SK-N-MC (cell line): ENCODE measurements at places on chromosomes 3 and 15.
A peak's percentile ranks its signal among the peaks of the same experiment; 100 is the strongest.

DNA sequence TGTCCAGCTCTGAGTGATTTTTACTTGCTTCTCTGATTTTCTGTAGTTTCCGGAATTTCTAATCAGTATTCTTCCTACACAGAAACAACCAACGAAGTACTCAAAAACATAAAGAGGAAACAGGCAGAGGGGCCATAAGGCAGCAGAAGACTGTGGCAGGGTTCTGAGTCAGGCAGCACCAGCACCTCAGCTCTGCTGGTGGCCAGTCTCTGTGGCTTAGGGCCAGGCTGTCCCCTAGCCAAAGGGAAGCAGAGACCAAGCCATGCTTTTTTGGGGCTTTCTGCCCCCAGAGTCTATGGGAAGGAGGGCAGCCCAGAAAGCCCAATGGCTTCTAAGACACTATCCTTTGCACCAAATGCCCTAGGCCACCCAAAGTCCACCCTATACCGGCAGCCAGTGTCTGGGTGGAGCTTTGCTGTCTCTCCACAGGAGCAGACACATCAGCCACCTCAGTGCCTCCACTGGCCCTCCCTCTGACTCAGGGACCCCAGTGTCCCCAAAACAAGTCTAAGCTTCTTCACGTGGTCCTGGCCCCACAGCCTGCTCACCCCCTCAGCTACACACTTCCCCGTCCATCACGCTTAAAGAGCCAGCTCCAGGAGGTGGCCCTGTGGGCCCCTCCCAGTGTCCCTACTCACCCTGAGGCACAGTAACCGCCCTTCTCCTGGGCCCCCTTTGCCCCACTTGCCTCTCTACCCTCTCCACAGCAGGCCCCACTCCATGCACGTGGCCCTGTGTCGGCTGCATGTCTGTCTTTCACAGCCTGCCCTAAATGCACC, 46.2 kb downstream of the CCDC12 start:
- DNase-seq, result no peak

GRCh38 chr3:194781617-194782016, 95.9 kb downstream of the FAM43A start:
- DNase-seq, result no peak

GRCh38 chr3:104396974-104397669, 969.6 kb upstream of the ALCAM start:
- no peak for DNase-seq

- no peak for DNase-seq
Measured at GRCh38 chr3:66380200-66380932, 120.5 kb downstream of the LRIG1 start.

GRCh38 chr15:45126535-45127158, 3.0 kb downstream of the DUOXA1 start:
- DNase-seq, result peak; percentile 18

DNA sequence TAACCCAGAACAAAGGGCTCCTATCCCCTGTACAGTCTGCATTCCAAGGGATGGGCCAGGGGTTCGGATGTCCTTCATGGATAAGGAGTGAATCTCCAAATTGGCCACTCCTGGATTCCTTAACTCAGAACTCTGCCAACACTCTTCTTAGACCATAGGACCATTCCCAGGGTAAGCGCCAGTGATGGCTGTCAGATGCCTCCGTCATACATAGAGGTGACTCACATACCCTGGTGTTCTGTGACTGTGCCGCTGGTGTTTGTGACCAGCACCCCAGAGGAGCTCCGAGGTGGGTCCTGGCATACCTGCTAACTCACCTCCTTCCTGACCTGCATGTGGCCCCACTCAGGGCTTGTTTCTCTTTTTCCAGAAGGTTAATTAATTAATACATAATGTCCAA, 134.7 kb downstream of the KLF13 start:
- no peak for DNase-seq

DNA sequence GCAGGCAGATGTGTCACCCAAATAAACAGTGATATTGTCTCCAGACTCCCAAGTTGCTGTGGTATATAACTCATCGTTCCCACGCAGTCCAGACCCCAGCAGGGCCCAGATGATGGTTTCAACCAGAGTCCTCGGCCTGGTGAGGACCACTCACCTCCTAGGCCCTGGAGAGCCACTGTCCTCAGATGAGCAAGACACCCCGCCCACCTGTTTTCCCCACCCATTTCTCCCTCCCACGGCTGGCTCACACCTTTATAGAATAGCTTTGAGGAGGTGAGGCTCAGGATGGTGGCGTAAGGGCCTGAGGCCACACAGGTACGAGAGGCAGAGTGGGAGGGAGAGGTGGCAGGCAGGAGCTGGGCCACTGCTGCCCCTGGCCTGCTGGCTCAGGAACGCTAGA, 7.5 kb downstream of the MESP1 start:
- no peak for DNase-seq

GRCh38 chr3:74814181-74814580, 199.7 kb upstream of the CNTN3 start:
- DNase-seq, result no peak

DNA sequence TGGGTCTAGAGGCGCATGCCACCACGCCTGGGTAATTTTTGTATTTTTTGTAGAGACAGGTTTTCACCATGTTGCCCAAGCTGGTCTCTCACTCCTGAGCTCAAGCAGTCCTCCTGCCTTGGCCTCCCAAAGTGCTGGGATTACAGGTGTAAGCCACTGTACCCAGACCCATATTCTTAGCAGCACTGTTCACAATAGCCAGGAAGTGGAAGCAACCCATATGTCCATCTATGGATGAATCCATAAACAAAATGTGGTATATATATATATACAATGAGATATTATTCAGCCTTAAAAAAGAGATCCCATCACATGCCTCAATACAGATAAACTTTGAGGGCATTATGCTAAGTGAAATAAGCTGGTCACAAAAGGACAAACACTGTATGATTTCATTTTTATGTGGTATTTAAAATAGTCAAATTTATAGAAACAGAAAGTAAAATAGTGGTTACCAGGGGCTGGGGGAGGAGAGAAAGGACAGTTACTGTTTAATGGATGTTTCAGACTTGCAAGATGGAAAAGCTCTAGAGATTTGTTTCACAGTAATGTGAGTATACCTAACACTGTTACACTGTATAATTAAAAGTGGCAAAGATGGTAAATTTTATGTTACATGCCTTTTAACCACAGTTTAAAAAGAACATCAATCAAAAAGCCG, 35.7 kb upstream of the GRAMD1C start:
- no peak for DNase-seq

GRCh38 chr3:85342915-85343314, 384.1 kb downstream of the CADM2 start:
- DNase-seq, result peak; percentile 14

- DNase-seq, result no peak
Measured at GRCh38 chr3:63030666-63031065, 155.4 kb upstream of the CADPS start.

DNA sequence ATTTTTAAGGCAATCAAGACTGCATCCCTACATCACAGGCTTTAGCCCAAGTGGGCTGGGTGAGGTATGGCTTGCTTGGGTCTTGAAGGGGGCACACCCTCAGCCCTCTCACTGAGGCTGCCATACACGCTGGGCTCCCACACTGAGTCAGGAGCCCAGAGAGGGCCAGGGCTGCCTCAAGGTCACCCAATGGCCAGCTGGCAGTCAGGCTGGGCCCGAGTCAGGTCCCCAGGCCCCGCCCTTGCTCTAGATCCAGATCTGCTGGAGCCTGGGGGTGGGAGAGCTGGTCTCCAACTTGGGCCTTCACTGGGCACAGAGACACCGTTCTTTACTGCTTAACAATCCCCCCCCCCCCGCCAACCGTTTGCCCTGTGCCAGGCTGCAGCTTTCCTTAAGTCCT, 88.1 kb downstream of the IQSEC1 start:
- no peak for DNase-seq

- no peak for DNase-seq
Measured at GRCh38 chr3:131658115-131658514, 155.3 kb upstream of the MRPL3 start.

- no peak for DNase-seq
Measured at GRCh38 chr3:15405448-15406050, 21.8 kb downstream of the METTL6 start.

DNA sequence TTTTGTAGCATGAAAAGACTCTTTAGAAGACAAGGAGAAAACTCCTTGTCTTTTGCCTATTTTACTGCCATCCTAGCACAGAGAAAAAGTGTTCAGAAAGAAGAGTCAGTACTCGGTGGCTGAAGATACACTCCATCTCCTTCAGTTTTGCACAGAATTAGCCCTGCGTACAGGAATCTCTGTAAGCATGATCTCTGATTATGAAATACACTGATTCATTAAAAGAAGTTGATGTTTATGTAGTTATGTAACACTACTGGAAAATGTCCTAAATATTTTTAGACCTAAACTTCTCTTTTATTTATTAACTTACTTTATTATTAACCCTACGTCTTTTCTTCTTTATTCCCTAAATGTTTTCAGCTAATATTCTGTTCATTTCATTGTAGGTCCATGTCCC, 138.4 kb downstream of the LEKR1 start:
- no peak for DNase-seq

GRCh38 chr3:150407051-150407807, 869 bp upstream of the TSC22D2 start:
- DNase-seq, result no peak
